Memory B cell (primary cell): ENCODE measurements at places on chromosomes 4 and X.

DNA sequence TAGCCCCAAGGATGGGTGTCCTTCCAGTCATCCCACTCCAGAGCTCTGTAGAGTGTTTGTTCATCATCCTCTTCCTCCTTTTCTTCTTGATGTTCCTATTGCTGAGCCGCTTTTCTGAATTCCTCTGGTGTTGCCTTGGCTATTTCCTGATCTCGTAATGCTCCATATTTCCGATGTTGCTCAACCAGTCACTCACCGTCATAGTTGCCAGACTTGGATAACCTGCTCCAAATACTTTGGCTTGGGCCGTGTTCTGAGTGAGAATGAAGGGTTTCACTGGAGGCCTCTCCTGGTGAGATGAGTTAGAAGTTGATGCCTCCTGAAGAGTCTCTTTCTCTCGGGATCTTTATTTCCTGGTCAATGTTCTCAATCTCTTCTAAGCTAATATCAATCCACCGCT lies 27.8 kb upstream of the HNRNPD start:
- no peak for DNase-seq

GRCh38 chr4:159413306-159413943 lies 310.5 kb downstream of the RAPGEF2 start:
- no peak for DNase-seq

GRCh38 chr4:76851375-76851774 lies 46.6 kb downstream of the SOWAHB start:
- no peak for DNase-seq

GRCh38 chr4:123507376-123507775 lies 110.8 kb downstream of the SPRY1 start:
- DNase-seq = no peak

DNA sequence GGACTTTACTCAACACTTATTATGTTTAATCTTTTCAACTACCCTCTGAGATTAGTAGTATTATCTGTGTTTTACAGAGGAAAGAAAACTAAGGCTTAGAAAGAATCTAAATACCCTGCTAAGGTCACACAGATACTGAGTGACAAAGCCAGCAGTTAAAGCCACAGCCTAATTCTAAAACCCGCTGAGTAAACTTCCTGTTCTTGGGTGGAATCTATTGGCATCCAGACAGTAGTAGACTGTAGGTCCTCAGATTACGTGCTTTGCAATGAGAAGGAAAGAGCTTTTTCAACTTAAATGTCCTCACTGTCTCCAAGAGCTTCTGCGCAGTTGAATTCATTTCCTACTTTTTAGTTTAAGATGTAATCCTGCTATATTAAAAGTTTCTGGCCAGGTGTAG lies 126.0 kb downstream of the TENM3 start:
- DNase-seq = no peak

GRCh38 chr4:145840162-145840768 lies 98.4 kb downstream of the ZNF827 start:
- no peak for DNase-seq

- no peak for DNase-seq
Measured at GRCh38 chrX:70176938-70177533, at the start of gene DGAT2L6. DGAT2L6 (plus strand) TSS chrX:70177483; CDS start chrX:70177583, 100 bp downstream.

GRCh38 chr4:68249434-68249833 lies 3.9 kb upstream of the TMPRSS11B start:
- no peak for DNase-seq

DNA sequence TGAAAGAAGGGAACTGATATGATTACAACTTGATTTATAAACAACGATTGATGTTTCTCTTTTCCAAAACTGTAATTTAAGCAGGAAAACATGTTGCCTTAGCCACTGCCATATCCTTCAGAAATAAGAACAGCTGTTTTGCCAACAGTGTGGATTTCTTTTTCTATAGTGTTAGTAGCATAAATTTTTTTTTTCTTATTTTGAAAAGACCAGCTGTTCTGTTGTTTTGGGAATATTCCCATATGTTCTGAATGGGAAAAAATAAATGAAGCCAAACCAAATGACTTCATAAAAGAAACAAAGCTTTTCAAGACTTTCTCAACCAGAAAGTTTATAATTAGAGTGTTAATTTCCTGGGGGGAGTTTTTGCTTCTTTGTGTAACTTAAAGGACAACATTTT lies 83.9 kb upstream of the ARHGAP24 start:
- no peak for DNase-seq

DNA sequence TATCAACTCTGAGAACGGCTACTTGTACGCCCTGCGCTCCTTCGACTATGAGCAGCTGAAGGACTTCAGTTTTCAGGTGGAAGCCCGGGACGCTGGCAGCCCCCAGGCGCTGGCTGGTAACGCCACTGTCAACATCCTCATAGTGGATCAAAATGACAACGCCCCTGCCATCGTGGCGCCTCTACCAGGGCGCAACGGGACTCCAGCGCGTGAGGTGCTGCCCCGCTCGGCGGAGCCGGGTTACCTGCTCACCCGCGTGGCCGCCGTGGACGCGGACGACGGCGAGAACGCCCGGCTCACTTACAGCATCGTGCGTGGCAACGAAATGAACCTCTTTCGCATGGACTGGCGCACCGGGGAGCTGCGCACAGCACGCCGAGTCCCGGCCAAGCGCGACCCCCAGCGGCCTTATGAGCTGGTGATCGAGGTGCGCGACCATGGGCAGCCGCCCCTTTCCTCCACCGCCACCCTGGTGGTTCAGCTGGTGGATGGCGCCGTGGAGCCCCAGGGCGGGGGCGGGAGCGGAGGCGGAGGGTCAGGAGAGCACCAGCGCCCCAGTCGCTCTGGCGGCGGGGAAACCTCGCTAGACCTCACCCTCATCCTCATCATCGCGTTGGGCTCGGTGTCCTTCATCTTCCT lies 2.7 kb downstream of the PCDH10 start:
- no peak for DNase-seq

DNA sequence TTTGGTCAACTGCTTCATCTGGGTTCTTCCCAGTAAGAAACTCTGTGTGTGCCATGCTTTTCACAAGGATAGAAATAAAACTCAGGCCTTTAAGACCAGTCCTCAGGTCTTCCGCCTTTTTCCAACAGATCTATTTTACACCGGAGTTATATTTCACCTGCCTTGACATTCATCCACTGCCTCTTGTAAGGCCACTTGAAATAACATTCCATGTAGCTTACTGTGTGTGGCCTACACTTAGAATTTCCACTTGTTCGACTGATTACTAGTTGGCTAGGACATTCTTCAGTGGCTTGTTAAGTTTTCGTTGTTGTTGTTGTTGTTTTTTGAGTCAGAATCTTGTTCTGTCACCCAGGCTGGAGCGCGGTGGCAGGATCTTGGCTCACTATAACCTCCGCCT lies 92.8 kb upstream of the UNC5C start:
- no peak for DNase-seq

GRCh38 chrX:153400146-153401132 lies 711 bp downstream of the PNMA6E start:
- DNase-seq = peak; percentile 38

DNA sequence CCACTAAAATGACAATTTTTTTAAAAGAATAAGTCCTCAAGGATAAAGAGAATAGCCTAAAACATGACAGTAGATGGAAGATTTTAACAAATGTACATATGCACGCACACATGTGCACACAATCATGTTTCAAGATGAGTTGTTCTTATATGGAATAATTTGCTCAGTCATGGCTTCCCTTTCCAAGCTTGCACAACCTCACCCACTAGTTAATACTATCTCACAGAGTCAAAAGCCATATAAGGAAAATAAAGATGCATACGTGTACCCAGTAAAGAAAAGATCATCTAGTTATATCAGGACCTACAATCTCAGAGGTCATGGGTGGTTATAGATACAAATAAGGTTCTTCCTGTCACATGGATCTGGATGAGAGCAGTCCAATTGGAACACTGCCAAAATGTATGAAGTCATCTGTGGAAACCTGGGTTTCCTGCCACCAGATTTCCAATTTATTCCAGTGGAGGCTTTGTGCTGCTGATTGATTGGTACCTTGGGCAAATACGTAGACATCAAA lies 56.1 kb downstream of the FAM13A start:
- DNase-seq = no peak

DNA sequence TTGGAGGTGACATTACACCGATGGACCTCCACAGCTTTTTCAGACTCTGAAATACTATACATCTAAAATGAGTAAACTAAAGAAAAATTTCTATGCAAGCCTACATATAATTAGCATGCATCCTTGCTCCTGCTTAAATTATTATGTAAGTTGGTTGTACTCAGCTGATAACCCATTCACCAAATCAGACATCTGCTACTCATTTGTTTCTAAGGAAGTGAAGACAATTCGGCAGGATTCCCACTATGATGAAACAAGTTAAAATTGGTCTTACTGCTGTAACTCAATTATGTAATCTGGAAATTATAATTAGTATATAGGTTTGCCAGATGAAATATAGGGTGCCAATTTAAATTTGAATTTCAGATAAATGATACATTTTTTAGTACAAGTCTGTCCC lies 59.5 kb upstream of the FGF13 start:
- DNase-seq = no peak

DNA sequence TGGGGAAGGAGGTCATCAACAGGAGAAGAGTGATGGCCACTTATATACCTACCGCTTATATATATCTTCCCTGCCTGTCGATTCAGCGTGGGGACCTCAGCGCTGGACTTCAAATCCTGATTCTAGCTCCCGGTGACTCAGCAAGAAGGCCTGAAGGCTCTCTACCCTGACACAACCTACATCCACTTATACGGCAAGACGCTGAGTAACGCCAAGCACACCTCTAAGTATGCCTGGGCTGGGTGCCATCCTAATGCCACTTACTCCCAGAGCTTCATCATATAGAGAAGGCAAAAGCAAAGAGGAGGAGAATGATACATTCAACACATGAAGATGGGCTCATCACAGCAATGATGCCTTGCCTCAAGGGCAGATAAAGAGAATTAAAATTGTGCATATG lies 198.3 kb downstream of the CHIC2 start:
- DNase-seq = no peak

GRCh38 chr4:88280228-88280795 lies 4.0 kb downstream of the PPM1K start:
- no peak for DNase-seq

GRCh38 chr4:8840816-8841455 lies 30.7 kb downstream of the HMX1 start:
- DNase-seq = no peak
